ENCODE measurements at places on chromosomes 7 and 10.

DNA sequence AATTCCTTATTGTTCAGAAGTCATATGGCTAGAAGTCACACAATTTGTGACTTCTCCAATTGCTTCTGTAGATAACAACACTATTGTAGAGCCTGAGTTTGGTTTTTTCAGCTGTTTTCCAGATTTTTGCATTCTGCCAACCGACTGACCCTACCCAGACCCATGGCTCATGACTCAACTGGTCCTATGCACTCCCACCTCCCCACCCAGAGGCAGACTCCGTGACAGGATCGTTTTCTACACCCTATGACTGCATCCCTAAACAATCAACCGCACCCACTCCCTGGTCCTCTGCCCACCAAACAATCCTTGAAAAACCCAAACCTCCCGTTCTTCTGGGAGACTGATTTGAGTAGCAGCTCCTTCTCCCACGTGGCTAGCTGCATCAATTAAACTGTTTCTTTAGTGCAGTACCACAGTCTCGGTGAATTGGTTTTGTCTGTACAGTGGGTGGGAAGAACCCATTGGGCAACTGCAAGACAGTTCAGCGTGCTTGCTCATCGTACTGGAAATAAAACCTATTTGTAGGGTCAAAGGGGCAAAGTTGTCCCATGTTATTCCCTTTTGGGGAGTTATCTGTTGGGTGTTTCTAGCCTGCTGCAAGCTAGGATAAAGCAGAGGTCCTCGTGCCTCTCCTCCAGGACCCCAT, 150.3 kb upstream of the FAM20C start:
- no peak for DNase-seq

- DNase-seq = no peak
Observed at GRCh38 chr10:16779384-16779915, 37.8 kb downstream of the RSU1 start.

DNA sequence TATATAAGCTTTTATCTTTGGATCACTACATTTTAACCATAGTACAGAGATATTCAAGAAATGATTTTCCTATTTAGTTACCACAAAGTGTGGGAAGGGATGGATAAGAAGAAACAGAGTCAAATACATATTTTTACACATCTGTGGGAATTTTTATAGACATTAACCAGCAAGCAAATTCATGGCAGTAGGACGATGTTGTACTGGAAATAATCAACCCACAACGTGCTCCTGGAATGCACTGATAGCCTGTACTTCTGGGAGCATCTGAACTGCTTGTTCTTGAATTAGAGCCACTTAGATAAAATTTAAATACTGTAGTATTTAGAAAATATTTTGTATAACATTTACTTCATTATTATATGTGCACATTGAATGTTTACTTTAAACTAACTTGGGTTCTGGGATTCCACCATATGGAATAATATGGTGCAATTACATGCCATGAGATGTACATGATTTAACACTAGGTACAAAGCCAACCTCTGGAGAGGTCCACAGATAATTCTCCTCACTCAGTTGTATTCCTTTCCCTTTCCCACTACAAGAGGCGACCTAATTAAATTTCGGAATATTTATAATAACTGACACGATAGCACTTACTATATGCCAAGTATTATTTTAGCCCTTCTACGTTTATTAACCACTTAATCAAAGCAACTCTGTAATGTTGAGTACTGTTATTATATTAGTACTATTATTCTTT, 164.9 kb upstream of the HGF start:
- DNase-seq = no peak

DNA sequence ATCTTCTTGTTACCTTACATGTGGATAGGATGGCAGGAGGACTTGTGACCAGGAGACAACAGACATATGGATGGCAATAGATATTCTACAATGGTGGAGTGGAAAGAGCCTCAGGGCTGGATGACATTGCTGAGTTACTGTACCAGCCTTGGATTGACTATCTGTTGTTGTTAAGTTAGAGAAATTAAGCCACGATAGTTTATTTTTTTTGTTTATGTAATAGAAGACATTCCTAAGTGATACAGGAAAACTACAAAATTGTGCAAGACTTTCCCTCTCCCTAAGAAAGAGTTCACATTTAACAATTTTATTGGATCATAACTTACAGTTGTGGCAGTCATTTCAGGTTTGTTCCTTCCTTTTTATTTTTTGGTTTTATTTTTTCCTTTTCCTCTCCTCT, 230.7 kb upstream of the CACNA2D1 start:
- no peak for DNase-seq

DNA sequence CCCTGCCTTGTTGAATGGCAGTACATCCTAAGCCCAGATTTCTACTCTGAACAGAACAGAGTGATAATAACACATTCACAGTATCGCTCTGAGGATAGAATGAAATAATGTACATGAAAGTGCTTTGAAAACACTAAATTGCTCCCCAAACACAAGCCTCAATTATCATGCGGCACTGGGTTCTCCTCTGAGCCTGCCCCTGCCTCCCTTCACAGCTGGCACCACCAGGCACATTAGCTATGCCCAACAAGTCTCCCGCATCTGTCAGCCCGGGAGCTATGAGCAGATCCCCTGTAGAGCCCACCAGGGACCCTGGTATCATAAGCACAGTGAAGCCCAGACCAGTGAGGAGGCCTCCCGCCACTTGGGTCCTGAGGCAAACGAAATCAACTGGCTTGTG, 405.5 kb downstream of the GRID1 start:
- DNase-seq = no peak

DNA sequence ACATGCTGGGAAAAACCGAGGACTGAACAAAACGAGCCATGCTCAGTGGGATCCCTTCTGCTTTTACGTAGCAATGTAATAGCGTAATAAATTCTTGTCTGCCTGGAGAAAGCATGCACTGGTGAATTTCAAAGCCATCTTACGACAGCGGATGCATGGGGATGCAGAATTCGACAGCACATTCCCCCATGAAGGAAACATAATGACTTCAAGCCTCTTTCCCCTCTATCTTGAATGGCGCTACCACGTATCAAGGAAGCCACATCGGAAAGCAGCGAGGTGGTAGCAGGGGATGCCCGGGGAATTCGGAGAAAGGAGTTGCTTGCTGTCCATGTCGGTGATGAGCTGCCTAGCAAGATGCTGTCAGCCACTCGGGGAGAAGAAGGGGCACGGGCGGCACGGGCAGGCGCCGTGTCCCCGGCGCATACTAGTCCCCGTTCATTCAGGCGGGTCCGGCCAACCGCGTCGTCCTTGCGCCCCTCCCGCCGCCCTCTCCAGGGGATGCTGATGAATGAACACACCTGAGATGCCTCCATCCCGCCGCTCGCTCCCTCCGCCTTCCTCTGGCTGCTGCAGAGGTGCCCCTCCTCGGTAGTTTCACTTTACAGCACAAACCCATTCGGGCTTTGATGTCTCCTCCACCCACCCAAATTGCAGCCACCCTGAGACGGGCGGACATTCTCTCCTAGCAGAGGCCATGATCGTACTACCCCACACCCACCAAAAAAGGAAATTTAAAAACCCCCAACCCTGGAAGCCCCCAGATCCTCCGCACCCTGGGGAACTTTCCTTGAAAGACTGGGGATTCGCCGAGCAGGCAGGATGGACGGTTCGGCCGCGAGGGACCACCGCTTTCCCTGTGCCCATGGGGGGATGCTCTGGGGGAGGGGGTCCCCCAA, 644 bp downstream of the SORBS1 start:
- DNase-seq = no peak

- DNase-seq = no peak
Observed at GRCh38 chr10:70518695-70519094, 40.1 kb downstream of the PALD1 start.

GRCh38 chr7:140581411-140581810, 59.2 kb downstream of the DENND2A start:
- no peak for DNase-seq

DNA sequence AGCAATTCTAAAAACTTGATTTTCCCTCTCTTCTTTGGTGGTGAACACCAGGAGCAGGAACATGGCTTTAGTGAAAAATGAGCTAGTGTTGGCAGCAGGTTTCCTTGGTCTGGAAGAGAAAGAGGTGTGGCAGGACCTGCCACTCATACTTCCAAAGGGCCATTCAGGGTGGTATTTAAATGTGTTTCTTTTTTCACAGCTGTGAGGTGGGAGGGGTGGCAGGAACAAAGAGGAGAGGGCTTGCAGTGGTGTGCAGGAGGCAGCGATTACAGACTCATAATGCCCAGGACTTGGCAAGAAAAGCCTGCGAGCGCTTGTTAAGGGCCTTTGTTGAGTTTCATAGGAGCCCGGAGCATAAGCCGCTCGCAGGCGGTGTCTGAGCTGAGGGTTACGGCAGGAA, 36.8 kb downstream of the WIPF3 start:
- no peak for DNase-seq

DNA sequence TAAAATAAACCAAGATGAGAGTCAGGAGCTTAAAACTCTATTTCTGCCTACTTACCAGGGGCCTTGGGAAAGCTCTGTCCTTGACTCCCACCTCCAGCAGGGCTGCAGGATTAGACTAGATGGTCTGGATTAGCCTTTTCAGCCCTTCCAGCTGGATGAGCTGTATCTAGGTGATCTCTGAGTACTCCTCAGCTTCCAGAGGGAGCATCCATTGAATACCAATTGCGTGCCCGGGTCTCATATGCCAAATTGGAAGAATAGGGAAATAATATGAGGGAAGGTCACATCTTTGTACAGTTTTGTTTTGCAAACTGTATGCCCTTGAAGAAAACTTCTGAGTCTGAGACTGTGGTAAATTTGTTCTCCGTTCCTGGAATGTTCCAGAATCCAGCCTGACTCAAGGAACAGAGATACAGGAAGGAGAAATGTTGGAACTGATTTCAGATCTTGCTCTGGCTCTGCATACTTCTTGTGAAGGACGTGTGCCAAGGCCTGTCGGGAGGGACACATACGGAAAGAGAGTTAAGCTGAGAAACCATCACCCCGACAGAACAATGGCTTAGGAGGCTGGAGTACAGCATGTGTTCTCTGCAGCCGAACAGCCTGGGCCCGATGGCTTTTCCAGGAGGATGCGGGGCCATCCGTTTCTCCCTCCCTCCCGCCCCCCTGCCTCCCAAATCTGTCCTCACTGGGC, 44.9 kb downstream of the MINDY4 start:
- no peak for DNase-seq

GRCh38 chr10:132434405-132435005, 37.5 kb downstream of the PWWP2B start:
- no peak for DNase-seq

- DNase-seq = no peak
Observed at GRCh38 chr10:31912898-31913850, 15.5 kb downstream of the ARHGAP12 start.

DNA sequence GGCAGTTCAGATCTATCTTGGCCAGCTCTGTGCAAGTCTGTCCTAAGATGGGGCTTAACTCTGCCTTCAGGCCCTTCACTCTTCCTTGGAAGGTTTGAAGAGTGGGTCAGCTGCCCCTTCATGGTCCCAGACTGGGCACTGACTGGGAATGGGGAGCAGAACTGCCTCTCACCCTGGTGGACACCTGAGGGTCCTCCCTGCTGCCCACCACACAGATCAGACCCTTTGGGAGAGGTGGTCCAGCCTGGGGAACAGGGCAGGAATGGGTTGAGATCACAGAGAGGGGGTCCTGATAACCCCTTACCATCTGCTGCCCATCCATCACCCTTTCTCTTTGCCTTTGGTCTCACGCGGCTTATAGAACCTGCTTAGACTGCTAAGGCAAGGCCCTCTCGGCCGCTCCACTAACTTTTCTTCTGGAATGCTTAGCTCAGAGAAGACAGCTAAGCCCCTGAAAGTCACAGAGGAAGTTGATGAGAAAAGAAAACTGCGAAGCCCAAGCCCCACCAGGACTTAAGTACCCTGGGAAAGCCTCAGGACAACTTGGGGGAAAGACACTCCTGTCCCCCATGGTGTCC, 402 bp upstream of the CDHR1 start:
- DNase-seq = no peak
